ENCODE measurements at places on chromosomes 3 and 15.
A peak's percentile ranks its signal among the peaks of the same experiment; 100 is the strongest.

- no peak for DNase-seq
Observed at GRCh38 chr3:81554801-81555200, 206.6 kb downstream of the GBE1 start.

DNA sequence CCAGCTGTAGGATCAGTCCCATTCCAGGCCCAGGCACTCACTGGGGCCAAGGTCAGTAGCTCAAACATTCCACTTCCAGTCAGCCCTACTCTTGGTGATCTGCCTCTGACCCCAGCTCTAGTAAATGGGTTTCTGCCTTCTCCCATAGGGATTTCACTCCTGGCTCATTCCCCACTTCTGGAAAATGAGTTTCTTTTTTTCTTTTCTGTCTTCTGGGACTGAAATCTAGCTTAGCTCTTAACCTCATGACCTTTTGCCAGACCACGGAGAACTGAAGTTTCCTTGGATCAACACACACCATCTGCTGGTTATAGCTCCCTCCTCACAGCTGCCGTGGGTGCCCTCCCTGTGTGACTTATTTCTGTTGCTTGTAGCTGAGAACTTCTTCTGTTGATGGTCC is 21.3 kb downstream of the MME start:
- DNase-seq: no peak

DNA sequence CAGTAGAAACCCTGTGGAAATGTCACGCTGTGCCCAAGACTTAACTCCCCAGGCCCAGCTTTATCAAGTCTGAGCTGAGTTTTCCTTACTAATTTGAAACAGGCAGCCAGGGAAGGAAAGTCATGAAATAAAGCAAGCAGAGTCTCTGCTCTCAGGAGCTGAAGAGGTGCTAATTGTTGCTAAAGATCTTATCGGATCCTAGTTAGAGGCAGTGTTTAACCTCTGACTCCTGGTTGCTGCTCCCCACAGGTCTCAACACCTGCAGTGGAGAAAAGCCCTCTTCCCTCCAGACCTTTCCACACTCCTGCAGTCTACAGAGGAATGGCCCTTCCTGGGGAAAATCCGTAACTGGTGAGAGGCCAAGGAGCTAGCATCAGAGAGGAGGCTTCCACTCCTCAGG is 628.2 kb downstream of the NTRK3 start:
- DNase-seq: no peak

DNA sequence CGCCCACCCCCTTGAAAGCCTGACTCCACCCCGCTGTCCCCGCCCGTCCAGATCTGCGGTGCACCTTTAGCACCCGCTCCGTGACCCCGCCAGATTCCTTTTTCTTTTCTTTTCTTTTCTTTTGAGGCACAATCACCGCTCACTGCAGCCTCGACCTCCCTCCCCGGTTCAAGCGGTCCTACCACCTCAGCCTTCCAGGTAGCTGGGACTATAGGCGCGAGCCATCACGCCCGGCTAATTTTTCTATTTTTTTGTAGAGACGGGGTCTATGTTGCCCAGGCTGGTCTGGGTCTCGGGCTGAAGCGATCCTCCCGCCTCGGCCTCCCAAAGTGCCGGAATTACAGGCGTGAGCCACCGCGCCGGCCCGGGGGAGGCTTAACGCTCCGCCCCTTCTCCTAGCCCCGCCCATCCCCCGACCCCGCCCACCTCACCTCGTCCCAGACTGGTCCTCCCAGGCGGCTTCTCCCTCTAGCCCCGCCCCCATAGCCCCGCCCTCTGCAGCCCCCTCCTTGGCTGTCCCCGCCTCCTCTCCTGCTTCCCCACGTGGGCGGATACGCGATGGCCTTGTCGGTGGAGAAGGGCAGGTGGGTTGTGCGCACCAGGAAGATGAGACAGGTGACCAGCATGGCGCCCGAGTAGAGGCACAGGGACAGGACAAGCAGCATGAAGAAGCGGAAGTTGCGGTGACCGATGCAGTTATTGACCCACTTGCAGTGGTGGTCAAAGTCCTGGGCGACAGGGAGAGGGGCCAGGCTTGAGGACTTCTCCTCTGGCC is 3.2 kb downstream of the ZDHHC19 start:
- DNase-seq: peak; percentile 45

- DNase-seq: peak; percentile 69
Observed at GRCh38 chr15:75347222-75348033, 589 bp downstream of the NEIL1 start.

DNA sequence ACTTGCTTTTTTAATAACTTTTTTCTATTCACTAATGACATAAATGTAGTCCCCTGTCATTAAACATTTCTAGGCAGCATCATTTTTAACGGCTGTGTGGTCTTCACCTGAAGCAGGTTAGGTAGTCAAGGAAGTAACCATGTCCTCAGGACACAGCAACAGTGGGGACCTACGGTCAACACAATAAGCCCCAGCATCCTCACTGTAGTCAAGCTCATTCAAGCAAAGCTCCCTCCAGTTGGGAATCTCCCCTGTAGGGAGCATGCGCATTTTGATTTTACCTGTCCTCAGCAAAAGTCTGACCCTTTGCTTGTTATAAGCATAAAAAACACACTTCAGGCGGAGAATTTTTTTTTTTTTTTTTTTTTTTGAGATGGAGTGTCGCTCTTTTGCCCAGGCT is 151.4 kb downstream of the SHQ1 start:
- no peak for DNase-seq

DNA sequence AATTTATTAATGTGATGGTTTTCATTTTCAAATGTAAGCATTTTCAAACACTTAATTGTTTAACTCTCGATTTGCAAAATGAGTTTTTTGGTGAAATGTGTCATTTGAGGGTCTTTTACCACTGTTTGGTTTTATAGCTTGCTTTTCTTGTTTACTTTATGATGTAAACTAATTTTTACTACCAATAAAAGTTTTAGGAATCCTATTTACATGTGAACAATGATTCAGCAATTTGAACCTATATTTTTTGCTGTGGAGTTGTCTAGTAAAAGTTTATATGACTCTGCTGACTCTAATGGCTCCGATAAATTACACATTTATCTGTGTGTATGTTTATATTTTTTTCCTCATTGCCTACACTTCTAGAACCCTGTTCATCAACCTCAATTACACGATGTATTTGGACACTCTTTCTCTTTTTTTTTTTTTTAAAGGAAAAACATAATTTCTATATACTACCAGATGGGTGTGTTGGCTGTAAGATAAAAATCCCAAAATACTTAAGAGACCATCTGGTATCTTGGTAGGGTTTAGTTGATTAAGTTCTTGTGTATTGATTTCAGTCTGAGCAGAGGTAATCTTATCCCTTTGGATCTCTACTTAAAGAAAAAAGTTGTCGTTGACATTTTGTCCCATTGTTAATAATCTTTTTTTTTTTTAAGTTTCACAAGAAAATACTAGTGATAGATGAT is 89.5 kb downstream of the PTPRG start:
- DNase-seq: no peak

DNA sequence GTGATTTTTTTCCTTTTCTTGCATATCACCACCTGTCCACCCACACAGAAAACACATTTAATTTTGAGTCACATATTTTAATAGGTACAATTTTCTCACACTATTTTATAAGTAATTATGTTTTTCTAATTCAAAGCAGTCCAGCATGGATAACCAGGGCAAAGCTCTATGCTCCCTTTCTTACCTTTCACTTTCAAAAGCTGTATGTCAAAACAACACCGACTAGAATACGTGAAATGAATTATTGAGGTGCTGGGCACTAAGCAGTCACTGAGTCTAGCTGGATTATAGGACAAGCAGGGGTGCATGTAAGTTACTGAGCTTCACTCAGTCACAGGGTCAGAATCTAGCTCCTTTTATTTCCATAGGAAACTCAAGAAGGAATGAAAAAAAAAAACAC is 60.6 kb downstream of the LSAMP start:
- DNase-seq: no peak

GRCh38 chr3:101574388-101575112 is 570 bp downstream of the PCNP start:
- no peak for DNase-seq

DNA sequence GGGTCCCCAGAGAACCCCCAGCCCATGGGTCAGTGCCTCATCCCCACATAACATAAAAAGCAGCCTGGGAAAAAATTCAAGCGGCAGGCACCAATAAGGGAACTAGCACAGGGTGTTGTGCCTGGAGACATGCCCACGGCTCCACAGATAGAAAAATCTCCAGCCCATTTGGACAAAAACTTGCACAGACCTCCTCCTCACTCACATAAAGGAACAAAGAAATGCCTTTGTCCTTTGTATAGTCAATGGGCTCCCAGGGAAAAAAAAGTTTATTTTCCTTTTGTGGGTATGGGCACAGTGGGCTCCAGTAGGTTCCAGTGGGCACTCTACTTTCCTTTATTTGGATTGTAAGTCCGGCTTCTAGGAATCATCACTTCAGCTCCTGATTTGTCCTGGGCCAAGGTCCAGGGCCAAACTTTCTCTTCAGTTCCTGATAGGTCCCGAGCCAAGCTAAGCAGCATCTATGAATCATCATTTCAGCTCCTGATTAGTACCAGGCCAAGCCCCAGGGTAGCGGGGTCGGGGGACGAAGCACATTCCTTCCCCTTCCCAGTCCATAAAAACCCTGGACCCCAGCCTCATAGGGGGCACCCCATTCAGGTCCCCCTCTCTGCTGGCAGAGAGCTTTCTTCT is 1.6 kb upstream of the DNAH12 start:
- DNase-seq: no peak

DNA sequence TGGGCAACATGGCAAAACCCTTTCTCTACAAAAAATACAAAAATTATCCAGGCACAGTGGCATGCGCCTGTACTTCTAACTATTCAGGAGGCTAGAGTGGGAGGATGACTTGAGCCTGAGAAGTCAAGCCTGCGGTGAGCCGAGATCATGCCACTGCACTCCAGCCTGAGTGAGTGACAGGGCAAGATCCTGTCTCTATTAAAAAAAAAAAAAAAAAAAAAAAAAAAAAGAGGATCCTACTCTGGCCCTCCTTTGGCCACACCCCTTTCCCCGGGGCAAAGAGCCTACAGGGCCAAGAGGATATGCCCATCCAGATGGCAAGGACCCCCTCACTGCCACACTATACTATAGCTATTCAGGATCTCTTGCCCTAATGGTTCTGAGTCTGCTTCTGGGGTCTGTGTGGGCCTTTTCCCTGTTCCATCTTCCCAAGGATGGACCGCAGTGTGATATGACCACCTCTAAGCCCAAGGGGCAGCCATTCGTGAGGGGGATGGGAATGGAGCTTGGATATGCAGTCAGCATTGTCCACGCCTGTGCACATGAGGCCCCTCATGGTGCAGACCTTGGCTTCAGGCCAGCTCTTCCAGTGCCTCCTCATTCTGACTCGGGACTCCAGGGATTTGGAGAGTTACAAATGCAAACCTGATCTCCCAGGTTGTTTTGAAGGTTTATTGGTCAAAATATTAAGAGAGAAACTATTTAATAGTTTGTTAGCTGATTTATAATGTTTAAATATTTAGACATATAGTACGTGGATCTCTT is 7.3 kb downstream of the TYRO3 start:
- no peak for DNase-seq

DNA sequence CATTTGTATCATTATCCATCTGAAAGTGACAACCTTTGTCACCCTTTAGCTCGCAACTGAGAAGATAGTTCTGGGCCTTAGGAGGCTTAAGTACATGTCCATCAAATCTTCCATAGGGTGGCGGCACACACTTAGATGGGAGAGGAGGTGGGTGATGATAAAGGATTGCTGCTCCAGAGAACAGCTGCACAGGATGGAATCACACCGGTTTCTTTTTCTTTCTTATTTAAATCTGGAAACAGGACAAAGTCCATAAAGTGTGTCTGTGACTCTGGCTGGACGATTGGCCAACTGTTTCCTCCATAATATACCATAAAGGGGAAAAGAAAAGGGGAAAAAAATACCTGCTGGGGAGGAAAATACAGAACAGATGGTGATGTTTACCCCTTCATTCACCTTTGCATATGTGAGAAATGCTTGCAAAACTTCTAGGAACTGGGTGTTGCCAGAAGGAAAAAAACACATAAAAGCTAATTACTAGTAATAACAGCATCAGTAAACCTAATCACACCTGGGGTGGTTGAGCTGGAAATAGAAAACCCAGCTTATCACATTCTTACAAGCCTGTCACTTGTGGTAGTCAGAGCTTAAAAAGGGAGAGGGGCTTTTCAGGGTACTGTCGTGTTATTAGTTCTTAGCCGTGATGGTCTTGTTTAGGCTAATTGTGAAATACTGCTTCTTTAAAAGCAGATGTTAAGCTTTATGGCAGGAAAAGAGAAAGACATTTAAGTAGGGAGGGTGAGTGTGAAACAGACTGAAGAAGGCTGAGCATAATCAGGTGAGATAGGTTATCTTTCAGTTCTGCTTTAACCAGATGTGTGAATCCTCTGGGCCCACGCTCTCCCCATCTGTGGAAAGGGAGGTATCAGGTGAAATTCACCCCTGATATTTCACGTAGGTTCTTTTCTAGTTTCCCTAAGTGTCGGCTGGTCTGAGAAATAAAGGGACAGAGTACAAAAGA is 16.7 kb downstream of the C2CD4A start:
- no peak for DNase-seq

DNA sequence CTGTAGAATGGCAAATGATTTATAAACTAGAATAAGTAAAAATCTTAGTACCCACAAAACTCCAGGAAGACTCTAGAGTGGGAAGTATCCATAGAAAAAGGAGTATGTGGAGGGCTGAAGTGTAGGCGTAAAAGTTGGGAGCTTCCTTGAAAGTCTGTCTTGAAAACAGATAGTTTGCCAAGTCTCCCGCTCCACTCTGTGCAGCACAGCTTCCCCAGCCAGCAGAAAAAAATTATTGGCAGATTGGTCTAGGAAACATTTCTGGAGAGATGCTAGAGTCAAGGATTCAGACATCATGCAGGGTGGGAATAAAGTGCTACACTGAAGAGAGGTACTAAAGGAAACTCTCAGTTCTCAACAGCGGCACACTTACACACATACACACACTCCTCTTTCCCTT is 53.4 kb upstream of the CD200R1L start:
- DNase-seq: no peak

GRCh38 chr15:85767785-85768529 is 26.8 kb downstream of the KLHL25 start:
- DNase-seq: no peak

- no peak for DNase-seq
Observed at GRCh38 chr3:154780263-154780662, 299.9 kb upstream of the MME start.

DNA sequence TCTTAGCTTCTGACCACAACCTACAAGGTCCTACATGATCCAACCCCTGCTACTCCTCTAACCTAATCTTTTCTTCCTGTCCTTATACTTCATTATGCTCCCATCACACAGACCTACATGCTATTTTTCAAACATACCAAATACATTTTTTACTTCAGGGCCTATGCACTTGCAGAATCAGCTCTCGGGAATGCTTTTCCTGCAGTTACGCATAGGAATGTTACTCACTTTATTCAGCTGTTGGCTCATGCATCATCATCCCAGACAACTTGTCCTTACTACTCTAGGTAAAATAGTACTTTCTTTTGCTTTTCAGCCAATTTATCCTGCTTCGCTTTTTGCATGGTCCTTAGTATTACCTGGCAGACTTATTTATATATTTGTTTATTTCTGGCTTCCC is 105.6 kb downstream of the OXSM start:
- no peak for DNase-seq

- DNase-seq: no peak
Observed at GRCh38 chr3:144324076-144324475, 352.5 kb downstream of the DIPK2A start.
